GM12891 (cell line): ENCODE measurements at places on chromosomes 7 and 10.

- DNase-seq = no peak
Observed at GRCh38 chr10:11407939-11408338, 203.5 kb downstream of the USP6NL start.

DNA sequence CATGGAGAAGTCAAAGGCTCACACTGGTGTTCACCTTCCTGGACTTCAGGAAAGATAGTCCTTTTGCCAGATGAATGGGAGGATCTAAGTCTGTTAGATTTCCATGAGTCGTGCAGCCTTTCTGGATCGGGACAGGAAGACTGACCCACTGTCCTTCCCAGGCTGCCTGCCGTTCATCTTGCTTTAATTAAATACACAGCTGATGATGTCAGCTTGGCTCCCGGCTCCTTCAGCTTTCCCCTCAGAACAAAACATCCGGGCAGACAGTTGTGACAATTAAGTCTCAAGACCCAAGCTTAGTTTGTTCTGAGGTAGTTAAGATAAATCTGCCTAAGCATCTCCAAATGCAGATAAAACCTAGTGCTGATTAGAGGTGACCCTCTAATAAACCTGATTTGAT lies 58.6 kb downstream of the AUTS2 start:
- no peak for DNase-seq

DNA sequence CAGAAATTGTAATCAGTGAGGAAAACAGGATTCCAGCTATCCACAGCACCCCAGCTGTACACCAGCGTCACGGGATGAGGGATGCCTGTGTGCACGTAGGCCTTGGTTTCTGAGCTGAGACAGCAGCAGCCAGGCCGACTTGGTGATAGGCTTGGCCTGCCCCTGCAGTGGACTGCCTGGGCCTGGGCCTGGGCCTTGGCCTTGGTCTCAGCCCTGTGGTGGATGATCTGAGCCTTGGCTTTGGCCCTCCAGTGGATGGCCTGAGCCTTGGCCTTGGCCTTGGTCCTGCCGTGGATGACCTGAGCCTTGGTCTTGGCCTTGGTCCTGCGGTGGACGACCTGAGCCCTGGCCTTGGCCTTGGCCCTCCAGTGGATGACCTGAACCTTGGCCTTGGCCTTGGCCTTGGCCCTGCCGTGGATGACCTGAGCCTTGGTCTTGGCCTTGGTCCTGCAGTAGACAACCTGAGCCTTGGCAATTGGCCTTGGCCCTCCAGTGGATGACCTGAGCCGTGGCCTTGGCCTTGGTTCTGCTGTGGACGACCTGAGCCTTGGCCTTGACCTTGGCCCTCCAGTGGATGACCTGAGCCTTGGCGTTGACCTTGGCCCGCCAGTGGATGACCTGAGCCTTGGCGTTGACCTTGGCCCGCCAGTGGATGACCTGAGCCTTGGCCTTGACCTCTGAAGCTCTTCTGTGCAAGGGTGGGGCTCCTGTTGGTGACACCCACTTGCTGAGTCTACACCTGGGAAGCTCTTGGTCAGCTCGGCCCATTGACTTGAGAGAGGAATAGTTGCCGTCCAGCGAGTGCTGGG lies 93.8 kb downstream of the CUX1 start:
- no peak for DNase-seq

DNA sequence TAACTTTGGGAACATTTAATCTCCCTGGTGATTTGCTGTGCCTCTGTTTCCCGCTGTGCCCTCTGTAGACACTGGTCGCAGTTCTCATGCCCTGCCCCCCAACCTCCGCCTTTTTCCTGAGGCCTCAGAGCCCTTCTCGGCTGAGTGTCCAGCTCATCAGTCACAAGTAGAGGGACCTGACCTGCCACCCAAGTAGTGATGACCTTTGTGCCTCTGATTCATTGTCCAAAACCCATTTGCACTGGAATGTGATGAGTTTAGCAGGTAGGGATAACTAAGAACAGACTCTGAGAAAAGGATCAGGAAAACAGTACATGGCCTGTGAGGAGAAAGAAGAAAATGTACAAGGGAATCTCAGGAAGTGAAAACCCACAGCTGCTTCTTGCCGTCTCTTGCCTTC lies 58.8 kb downstream of the LANCL2 start:
- no peak for DNase-seq

DNA sequence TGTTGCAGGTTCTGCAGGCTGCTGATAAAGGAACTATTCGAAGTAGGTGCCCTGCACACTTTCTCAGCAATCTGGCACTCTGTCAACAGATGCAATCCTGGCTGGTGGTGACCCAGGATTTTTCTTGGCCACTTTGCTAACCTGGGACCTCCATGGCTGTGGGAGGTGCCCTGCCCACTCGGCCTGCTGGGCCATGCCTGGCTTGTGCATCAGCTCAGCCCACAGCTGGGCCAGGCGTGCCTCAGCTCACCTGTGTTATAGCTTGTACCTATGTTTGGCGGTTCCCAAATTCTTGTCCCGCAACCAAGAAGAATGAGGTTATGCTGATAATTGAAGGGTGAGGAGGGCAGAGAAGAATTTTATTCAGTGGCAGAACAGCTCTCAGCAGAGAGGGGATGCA lies 141.7 kb downstream of the NPY start:
- no peak for DNase-seq

GRCh38 chr7:1966631-1967200 lies 266.0 kb downstream of the MAD1L1 start:
- no peak for DNase-seq

- no peak for DNase-seq
Observed at GRCh38 chr10:24010436-24010970, 198.4 kb upstream of the KIAA1217 start.

DNA sequence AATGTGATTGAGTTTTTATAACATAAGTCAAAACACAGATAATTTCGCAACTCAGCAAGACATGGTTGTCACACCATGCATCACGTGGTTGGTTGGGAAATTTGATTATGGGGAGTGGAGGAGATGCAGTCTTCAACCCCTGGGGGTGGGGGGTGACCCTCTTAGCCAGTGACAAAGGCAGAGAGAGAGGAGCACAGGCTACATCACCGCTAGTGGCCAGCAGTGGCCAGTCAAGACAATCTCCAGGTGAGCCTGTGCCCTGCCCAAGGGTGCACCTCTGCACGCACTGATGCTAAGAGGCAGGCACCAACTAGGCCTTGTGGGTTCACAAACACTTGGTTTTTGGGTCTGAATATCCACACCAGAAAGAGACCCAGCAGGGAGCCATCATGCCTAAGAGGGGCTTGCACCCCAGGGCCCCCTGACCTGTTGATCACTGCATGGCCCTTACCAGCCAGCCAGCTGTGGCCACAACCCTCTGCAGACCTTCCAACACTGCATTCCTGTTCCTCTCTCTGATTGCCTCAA lies 244.4 kb downstream of the FANK1 start:
- no peak for DNase-seq

DNA sequence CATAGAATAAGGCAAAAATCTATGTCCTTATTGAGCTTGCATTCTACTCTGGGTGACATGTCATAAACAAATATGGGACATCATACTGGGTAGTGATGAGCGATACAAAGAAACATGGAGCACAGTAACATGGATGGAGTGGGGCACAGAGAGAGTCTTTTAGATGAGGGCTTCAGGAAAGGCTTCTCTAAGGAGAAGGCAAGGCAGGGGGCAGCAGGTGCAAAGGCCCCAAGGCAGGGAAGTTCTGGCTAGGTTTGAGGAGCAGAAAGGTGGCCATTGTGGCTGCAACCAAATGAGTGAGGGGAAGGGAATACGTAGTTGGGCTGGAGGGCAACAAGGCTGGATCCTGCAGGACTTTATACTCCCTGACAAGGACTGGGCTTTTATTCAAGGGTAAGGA lies 211.4 kb downstream of the HERPUD2 start:
- DNase-seq = no peak

GRCh38 chr7:154907651-154908620 lies 95.0 kb downstream of the PAXIP1 start:
- no peak for DNase-seq

DNA sequence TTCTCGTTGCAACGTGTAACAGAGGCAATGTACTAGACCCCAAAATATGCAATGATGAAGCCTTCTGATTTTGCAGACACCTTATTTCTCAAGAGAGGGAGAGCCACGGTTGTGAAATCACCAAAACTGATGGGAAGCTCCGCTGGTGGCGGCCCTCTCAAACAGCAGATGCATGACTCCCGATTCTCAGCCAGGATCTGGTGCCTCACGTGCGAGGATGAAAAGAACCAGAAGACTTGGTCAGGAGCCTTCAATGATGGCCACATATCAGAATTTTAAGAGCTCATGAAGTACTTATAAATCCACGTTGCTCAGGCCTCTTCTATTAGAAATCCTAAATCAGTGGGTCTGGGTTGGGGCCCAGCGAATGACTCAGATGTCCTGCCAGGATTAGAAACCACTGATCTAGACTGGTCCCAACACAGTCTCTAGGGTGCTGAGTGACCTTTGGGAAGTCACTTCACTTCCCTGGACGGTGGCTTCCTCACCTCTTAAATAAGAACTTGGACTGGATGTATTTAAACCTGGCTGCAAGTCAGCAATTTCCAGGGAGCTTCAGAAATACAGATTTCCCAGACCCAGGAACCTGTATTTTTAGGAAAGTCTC lies 41.9 kb upstream of the FAM180A start:
- no peak for DNase-seq

GRCh38 chr7:141122736-141123135 lies 48.9 kb downstream of the TMEM178B start:
- DNase-seq = no peak

DNA sequence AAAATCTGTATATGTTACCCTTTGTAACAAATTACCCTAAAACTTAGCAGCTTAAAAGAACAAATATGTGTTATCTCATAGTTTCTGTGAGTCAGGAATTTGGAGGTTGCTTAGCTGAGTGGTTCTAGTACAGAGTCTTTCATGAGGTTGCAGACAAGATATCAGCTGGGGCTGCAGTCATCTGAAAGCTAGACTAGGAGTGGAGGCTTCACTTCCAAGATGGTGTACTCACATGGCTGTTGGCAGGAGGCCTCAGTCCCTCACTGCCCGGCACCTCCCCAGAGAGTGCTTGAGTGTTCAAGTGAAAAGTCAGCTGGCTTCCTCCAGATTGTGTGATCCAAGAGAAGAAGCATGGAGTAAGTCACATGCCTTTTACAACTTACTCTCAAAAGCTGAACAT lies 16.9 kb upstream of the GGCT start:
- no peak for DNase-seq

- peak; percentile 85 for DNase-seq
Observed at GRCh38 chr10:100670828-100671479, 74.4 kb upstream of the PAX2 start.

- DNase-seq = no peak
Observed at GRCh38 chr10:117226813-117227451, 14.0 kb upstream of the SLC18A2 start.

GRCh38 chr10:37390926-37391325 lies 265.5 kb downstream of the ANKRD30A start:
- DNase-seq = no peak

DNA sequence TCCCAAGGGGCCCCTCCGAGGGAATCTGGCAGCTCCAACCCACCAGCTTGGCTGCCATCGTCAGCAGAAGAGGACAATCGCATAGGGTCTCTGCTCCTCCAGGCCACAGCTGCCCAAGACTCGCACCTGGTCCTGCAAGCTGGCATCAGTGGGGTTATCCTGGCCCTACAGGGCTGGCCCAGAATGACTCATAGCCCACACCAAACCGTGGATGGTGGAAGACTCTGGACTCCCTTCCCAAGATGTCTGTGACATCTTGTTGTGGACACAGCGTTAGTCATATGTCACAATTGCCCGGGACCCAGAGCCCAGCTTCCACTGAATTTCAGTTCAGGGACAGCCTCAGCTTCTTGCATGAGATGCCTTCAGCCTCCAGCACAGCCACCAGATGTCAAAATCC lies 91.5 kb upstream of the CUX1 start:
- no peak for DNase-seq

GRCh38 chr10:61160253-61160652 lies 216.3 kb upstream of the RHOBTB1 start:
- DNase-seq = no peak

DNA sequence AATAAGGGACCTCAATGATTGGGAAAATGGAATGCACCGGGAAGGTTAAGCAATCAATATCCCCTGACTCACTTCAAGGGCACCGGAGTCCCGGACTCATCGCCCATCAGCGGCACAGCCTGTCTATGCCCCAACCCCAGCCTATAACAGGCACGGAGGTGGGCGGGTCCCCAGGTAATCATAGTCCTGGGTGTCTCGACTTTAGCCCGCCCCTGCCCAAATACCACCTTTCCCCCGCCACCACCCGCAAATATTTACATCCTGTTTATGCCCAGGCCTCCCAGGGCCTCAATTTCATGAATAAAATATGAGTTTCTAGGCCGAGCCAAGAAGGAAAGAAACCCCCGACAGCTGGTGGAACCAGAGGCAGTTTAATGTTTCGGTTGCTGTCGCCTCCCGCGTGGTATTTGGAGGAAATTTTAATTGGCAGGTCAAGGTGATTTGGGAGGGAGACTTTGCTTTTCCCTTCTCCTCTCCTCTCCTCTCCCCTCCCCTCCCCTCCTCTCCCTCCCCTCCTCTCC lies 15.6 kb upstream of the RFC2 start:
- DNase-seq = no peak

- no peak for DNase-seq
Observed at GRCh38 chr10:103833731-103834365, 21.5 kb downstream of the SH3PXD2A start.
